ENCODE measurements at places on chromosomes 13 and 19. TPM values are rescaled to one million over a fixed set of nuclear protein-coding genes. Genes with fewer than 3 reads are reported as not detected.
A peak's percentile ranks its signal among the peaks of the same experiment; 100 is the strongest.

DNA sequence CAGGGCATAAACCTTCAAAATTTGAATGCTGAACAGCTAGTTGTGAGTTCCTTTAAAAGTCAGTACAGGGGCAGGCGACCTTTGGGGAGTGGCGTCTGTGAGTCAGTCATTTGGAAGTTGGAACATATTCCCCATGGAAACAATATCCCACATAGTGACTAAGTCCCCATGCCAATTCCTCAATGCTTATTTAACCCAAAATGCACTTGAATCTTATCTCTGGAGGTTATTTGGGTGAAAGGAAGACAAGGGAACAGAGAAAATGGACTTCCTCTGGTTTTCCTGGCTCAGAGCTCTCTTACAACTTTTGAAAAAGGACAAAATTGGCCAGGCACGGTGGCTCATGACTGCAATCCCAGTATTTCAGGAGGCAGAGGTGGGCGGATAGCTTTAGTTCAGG, 479.2 kb upstream of the NBEA start:
- no peaks in the 10 kb centered on the region for H3K36me3 ChIP-seq
- H3K27me3 ChIP-seq, result no peaks in the 10 kb centered on the region
- no peak for DNase-seq
- H3K4me3 ChIP-seq, result no peak overlapping the region

DNA sequence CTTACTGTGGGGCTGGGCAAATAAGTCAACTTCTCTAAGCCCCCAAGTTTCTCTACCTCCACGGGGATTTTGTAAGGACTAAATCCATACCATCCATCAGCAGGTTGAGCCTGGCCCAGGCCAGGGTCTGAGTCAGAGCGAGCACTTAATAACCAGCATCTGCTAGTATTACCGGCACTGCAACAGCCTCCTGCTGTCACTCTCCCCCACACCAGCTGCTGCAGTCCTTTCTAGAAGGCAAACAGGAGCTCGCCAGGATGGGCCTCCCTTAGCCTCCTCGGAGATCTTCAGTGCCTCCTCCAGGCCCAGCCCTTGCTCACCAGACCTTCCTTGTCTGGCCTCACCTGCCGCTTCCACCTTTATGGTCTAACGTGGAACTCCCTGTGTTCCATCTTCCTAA, 3.2 kb downstream of the NAPA start:
- H3K36me3 ChIP-seq, result no peaks in the 10 kb centered on the region
- peak; percentile 49 for DNase-seq
- H3K4me1 ChIP-seq, result peaks cover 73% of the 10 kb centered on the region
- no peaks in the 10 kb centered on the region for H3K27me3 ChIP-seq
- H3K27ac ChIP-seq, result peak overlapping the region; percentile 82

DNA sequence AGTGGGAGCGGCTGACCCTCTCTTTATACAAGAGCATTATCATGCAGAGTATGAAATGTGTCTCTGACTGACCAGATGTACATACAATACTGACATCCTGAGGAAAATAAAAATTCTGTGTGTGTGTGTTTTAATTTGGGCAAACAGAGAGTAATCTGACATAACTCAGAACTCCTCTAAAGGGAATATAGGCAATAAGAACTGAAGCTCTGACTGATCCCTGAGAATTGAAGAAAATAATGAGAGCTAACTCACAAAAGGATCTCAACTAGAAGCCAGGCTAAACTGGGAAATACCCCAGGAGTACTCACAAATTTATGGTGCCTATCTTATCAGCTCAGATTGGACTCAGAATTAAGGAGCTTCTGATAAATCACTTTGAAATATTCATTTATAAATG, 539.9 kb downstream of the OLFM4 start:
- no peaks in the 10 kb centered on the region for H3K36me3 ChIP-seq
- no peak overlapping the region for H3K27ac ChIP-seq
- no peak overlapping the region for H3K4me3 ChIP-seq
- no peaks in the 10 kb centered on the region for H3K27me3 ChIP-seq
- H3K4me1 ChIP-seq, result no peaks in the 10 kb centered on the region
- no peak for DNase-seq

DNA sequence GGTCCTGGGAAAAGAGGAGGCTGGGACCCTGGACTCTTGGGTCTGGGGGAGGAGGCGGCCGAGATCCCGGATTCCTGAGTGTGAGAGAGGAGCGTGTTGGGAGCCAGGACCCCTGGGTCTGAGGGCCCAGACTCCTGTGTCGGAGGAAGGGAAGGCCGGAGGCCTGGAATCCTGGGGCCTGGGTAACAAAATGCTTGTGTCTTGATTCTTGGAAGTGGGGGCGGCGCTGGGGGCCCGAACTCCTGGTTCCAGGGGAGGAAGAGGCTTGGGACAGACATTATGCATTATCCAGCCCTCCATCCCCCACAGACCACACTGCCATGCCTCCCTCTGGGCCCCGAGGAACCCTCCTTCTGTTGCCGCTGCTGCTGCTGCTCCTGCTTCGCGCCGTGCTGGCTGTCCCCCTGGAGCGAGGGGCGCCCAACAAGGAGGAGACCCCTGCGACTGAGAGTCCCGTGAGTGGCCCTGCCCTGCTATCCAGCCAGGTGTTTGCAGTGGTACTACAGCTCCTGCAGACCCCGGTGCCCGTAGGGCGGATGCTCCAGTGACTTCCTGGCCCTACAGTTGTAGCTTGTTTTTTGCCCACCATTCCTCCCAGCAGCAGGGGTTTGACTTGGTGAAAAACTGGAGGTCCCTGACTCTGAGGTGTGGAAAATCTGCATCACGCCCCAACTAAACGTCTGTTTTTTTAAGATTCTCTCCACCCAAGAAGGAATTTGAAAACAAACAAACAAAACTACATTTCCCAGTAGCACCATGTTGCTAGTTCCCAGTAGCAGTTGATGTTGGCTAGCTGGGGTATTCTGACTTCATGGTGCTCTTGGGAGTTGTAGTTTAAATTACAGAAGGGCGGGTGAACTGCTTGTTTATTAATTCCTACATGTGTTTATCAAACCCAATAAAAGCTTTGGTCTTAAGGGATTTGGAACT, 630 bp downstream of the NUCB1 start:
- peaks cover 22% of the 10 kb centered on the region for H3K4me1 ChIP-seq
- no peak for DNase-seq
- H3K27ac ChIP-seq, result peak overlapping the region; percentile 26
- H3K27me3 ChIP-seq, result no peaks in the 10 kb centered on the region

GRCh38 chr13:73065665-73066340, 7.0 kb downstream of the KLF5 start:
- no peak overlapping the region for H3K4me3 ChIP-seq
- no peaks in the 10 kb centered on the region for H3K27me3 ChIP-seq
- H3K27ac ChIP-seq, result peak overlapping the region; percentile 23
- DNase-seq, result no peak

- DNase-seq, result no peak
- peaks cover 10% of the 10 kb centered on the region for H3K4me1 ChIP-seq
- no peak within 1 kb of the TSS for H3K27ac ChIP-seq
- H3K27me3 ChIP-seq, result peaks cover 6% of the 10 kb centered on the region
- no peak within 1 kb of the TSS for H3K4me3 ChIP-seq
Observed at GRCh38 chr13:50843257-50844083, at the start of gene DLEU7. Gene DLEU7 (minus strand): TSS chr13:50843692. CDS start chr13:50843646, 46 bp downstream.

- no peak for DNase-seq
- no peak overlapping the region for H3K27ac ChIP-seq
- H3K4me1 ChIP-seq, result peaks cover 10% of the 10 kb centered on the region
- H3K36me3 ChIP-seq, result no peaks in the 10 kb centered on the region
Observed at GRCh38 chr19:12865746-12866415, 15.4 kb downstream of the DNASE2 start.

- H3K4me1 ChIP-seq, result peaks cover 21% of the 10 kb centered on the region
- H3K27me3 ChIP-seq, result no peaks in the 10 kb centered on the region
- H3K4me3 ChIP-seq, result no peak overlapping the region
Observed at GRCh38 chr13:73201626-73202025, 142.8 kb downstream of the KLF5 start.

GRCh38 chr13:113491418-113491883, 940 bp upstream of the DCUN1D2 start:
- H3K27me3 ChIP-seq, result no peaks in the 10 kb centered on the region
- no peaks in the 10 kb centered on the region for H3K36me3 ChIP-seq
- peak; percentile 45 for DNase-seq
- H3K4me1 ChIP-seq, result peaks cover 65% of the 10 kb centered on the region
- peak overlapping the region; percentile 84 for H3K27ac ChIP-seq

DNA sequence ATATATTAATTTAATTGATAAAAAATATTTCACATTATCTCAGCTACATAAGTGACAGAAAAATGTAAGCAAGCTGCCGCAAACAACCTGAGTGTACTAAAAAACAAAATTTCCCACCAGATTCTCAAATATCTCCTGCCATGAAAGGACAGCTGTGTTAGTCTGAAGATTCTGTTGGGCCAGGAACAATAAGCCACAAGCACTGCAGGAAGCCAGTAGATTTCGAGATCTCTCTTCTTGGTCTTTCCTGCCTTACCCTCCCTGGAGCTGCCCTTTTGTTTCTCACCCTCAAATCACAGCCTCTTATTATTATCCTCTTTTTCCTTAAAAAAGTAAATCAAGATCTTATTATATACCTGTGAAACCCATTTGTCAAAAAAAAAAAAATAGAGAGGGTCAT, 165.6 kb downstream of the EFNB2 start:
- DNase-seq, result no peak
- H3K36me3 ChIP-seq, result no peaks in the 10 kb centered on the region
- H3K4me1 ChIP-seq, result no peaks in the 10 kb centered on the region
- H3K27ac ChIP-seq, result no peak overlapping the region

DNA sequence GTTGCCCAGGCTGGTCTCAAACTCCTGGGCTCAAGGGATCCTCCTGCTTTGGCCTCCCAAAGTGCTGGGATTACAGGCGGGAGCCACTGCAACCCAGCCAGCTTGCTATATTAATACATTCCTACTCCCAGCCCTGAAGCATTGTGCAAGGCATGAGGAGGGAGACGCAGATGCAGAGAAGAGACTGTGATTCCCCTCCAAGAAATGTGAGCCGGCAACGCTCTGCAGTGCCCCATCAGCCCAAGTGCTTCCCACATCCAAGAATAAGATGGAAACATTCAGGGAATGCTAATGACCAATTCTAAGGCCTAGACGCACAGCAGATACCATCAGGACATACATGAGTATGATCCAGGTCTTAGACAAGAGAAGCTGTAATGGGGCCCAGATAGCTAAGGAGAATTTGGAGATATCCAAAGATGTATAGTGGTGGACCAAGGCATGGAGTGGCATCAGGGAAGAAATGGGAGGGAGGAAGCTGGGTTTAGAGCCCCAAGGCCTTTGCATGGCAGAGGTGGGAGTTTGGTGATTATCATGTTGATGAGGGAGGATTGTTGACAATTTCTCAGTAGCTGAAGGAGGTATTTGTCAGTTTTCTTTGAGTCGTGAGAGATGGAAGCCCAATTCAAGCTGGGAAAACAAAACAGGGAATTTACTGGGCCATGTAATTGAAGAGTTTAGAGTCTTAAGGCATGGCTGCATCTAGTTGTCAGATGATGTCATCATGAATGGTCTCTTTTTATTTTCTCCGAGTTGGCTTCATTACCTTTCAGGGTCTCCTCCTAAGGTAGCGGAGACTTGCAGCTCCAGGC, 2.9 kb downstream of the PPM1N start:
- no peak for DNase-seq
- no peaks in the 10 kb centered on the region for H3K27me3 ChIP-seq
- H3K4me1 ChIP-seq, result peaks cover 37% of the 10 kb centered on the region
- H3K27ac ChIP-seq, result no peak overlapping the region

DNA sequence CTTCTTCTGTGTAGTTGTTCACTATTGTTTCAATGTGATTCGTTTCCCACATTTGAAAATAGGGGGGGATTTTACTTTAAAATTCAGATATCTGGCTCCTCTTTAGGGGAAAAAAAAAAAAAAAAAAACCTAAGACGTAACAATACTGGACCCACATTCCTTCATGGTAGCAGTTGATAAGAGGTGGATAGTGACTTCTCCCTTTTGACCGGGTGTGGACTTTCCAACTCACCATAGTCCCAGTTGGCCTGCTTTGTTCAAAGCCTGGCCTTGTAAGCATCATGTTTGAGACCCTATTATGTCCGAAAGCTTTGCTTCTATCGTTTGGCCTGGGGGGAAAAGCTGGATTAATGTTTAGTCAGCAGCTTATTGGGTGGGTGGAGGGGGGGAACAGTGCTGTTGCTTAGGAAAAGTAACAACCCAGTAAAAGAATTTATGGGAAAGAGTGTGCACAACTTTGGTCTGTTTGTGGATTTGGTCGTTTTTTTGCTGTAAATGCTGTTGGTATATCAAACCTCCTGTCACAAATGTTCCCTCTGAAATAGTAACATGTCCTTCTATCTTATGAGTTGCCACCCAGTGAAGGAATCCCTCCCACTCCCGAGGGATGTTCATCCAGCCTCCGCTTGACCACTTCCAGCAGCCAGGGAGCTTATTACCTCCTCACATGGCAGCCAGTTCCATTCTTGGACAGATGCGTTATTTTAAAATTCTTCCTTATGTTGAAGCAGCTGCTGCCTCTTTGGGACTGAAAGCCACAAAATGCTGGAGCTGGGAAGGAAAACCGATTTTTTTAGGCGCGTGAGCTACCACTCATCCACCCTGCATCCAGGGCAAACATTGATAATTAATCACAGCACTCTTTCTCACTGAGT, 10.4 kb downstream of the SAMD4B start:
- no peak overlapping the region for H3K27ac ChIP-seq
- no peak overlapping the region for H3K4me3 ChIP-seq
- H3K36me3 ChIP-seq, result peaks cover 11% of the 10 kb centered on the region
- no peaks in the 10 kb centered on the region for H3K4me1 ChIP-seq
- H3K27me3 ChIP-seq, result no peaks in the 10 kb centered on the region
- DNase-seq, result no peak

DNA sequence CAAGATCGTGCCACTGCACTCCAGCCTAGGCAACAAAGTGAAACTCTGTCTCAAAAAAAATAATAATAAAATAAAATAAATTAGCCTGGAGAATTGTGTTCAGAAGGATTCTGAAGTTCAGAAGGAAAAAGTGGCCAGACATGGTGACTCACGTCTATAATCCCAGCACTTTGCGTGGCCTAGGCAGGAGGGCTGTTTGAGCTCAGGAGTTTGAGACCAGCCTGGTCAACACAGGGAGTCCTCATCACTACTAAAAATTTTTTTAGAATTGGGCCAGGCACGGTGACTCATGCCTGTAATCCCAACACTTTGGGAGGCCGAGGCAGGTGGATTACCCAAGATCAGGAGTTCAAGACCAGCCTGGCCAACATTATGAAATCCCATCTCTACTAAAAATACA, 6.0 kb downstream of the RDH8 start:
- no peaks in the 10 kb centered on the region for H3K36me3 ChIP-seq
- DNase-seq, result no peak
- H3K27ac ChIP-seq, result no peak overlapping the region
- H3K27me3 ChIP-seq, result no peaks in the 10 kb centered on the region
- H3K4me3 ChIP-seq, result no peak overlapping the region

DNA sequence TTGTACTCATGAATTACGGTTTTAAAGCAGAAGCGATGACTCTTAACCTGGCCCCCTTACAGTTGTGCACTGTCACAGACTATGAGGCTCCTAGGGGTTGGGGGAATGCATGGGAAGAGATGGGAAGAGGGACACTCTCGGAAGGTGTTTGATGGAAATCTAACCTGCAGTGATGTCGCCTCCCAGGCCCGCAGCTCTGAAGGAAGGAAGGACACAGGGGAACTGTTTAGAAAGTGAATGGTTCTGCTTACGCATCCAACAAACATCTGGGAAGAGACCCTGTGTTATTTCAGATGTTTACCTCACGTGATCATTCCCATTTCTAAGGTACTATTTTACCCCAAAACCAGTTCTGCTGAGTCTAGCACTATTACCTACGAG, 48.0 kb upstream of the SLC7A9 start:
- DNase-seq, result no peak
- H3K27me3 ChIP-seq, result no peaks in the 10 kb centered on the region
- H3K4me1 ChIP-seq, result no peaks in the 10 kb centered on the region
- no peak overlapping the region for H3K27ac ChIP-seq

SHISA7 gene
- total RNA-seq, result not detected

MAB21L1 gene
- total RNA-seq, result 0.52 TPM

XAB2 gene
- total RNA-seq, result 34.5 TPM

PLPP2 gene
- total RNA-seq, result 75.8 TPM

CYP2F1 gene
- total RNA-seq, result not detected

Data from body of pancreas (tissue), 4 donors.